ENCODE measurements at places on chromosomes 5 and 9.
A peak's percentile ranks its signal among the peaks of the same experiment; 100 is the strongest.

GRCh38 chr9:133002147-133003070 is 23.9 kb downstream of the GFI1B start:
- peak; percentile 30 for DNase-seq

GRCh38 chr5:96088706-96089498 is 127.3 kb upstream of the ELL2 start:
- DNase-seq, result peak; percentile 54

GRCh38 chr5:118752969-118753368 is 235.4 kb downstream of the DTWD2 start:
- DNase-seq, result no peak

GRCh38 chr9:116515541-116515940 is 171.6 kb upstream of the TRIM32 start:
- no peak for DNase-seq

- no peak for DNase-seq
Observed at GRCh38 chr5:119313658-119314605, 41.9 kb upstream of the TNFAIP8 start.

All from NCI-H69 (cell line).